Stimulated activated CD8-positive, alpha-beta memory T cell treated with anti-CD3 and anti-CD28 coated beads, Interleukin-4, amount 100 ng/mL, for 1 hour (primary cell): ENCODE measurements at places on chromosomes 2 and 18.

- no peak for DNase-seq
These were observed 12.6 kb upstream of the EVA1A start for GRCh38 chr2:75573145-75573878.

GRCh38 chr18:58624011-58624410, 4.9 kb downstream of the ALPK2 start:
- DNase-seq, result no peak

DNA sequence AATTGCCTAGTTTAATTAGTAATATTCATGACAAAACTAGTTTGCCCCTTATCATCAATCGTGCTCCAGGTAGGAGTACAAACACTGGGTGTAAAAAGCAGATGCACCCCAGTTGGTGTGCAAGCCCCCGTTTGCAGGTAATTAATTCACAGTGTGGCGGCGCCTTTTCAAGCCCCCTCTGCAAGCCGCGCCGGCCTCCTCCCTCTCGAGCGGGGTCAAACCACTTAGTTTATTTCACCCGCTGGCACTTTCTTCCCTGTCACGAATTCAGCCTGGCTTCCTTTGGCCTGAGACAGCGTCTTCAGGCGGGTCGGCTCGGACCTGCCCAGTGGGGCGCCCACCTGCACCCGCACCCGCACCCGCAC, 64.7 kb upstream of the MAPRE2 start:
- no peak for DNase-seq

DNA sequence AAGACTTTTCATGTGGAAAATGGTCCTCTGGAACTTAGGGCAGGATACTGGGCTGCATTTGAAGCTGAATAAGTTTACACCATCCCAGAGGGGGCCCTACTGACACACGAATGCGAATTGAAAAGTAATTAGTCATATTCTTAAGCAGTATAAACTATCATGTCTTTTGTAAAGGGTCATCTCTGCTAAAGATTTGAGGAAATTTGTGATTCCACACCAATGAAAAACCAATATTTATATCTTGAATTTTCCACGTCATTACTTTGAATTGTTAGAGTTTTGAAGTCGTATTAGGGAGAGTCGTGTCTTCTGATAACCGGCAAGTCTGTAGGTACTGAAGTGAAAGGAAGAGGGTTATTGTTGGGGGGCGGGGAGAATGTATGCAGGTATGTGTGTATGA, 4.1 kb upstream of the OTX1 start:
- no peak for DNase-seq

DNA sequence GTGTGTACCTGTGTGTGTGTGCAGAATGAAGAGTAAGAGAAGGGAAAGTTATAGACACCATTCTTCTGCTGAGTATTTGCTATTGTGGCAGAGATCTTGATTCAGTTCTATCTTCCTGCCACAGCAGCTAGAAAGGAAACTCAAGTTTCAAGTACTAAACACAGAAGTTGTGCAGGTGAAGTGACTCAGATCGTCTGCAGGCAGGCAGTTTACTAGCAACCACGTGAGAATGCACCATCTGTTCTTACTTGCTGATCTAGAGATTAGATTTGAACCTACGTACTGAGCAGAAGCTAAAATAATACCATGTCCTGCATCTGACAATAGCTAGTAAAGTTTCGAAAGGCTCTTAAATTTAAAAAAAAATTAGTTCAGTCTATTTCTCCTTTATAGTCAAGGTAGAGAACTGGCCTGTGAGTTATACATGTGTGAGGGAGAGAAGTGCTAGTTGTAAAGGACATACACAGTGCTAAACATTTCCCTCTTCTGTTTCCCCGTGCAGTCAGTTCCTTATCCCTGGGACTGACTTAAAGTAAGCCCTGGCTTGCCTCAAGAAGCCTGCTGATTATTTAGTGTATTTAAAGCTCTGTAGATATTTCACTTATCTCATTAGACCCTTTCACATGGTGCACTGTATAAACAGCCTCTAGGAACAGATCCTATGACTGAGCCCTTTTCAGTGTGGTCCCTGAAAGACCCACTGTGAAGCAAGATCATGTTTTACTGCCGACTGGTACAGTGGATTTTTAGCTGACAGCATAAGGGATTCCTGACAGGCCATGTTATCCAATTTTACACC, 45.0 kb downstream of the SLC38A11 start:
- no peak for DNase-seq

DNA sequence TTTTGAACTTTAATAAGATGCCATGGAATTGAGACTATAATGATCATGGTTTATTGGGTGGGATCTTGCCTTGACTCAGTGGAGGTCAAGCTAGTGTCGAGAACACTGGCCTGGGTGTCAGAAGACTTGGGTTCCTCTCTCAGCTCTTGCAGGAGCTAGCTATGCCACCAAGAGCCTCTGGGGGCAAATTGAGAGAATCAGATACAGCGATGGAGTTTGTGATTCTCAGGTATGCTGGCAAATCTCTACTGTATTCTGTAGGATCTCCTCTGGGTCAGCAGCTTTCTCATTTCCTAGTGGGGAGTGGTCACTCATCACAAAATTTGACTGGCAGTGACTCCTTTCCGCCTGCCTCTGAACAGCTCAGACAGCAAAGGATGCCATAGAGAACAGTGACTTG, 477.0 kb downstream of the RNF144A start:
- DNase-seq, result no peak

DNA sequence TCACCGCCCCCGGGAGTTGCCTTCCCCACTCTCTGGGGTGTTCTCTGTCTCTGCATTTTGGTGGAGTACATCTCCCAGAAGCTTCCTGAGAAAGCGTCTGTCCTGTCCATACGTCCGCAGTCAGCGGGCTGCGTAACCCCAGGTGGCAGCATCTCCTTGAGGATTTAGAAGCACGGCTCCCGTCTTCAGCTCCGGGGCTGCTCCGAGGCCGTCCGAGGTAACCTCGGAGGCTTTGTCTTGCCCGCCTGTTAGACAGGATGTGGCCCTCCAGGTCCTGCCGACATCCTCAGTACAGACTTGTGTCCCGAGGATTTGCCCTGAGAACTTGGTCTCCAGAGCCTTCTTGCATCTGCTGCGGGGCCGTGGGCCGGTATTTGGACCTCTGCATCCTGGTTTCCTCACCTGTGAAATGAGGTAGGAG, 58.4 kb downstream of the CTDP1 start:
- no peak for DNase-seq

DNA sequence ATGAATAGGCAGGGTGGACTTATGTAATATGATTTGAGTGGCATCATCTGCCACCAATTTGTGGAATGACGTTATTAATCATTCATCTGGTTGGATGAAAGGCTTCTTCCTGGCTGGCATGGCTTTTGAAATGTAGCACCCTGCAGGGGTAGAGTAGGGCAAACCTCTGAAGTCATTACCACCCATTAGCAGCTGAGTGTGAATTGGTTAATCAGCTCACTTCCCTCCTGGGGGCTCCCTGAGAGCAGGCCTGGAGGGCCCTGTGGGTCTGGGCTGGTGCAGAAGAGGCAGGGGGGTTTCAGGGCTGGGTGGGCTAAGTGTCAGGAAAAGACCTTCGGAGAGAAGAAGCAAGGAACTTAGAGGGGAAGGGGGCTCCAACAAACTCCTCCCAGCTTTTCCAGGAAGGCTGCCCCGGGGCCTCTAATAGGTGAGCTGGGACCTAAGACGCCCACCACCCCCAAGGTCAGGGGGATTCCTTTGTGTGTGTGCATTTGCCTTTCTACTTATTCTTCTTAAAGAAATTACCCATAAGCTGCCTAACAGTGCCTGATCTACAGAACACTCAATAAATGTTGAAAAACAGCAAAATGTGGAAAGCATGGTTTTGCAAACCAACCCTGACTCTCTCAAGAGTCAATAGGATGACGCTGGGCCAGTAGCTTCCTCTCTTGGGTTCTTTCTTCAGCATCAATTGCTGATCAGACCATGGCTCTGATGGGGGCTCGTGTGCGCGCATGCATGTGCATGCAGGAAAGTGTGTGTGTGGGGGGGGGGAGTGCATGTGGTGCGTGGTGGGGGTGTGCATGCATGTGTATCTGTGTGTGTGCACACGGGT, 49.7 kb upstream of the ZNF516 start:
- DNase-seq, result no peak

DNA sequence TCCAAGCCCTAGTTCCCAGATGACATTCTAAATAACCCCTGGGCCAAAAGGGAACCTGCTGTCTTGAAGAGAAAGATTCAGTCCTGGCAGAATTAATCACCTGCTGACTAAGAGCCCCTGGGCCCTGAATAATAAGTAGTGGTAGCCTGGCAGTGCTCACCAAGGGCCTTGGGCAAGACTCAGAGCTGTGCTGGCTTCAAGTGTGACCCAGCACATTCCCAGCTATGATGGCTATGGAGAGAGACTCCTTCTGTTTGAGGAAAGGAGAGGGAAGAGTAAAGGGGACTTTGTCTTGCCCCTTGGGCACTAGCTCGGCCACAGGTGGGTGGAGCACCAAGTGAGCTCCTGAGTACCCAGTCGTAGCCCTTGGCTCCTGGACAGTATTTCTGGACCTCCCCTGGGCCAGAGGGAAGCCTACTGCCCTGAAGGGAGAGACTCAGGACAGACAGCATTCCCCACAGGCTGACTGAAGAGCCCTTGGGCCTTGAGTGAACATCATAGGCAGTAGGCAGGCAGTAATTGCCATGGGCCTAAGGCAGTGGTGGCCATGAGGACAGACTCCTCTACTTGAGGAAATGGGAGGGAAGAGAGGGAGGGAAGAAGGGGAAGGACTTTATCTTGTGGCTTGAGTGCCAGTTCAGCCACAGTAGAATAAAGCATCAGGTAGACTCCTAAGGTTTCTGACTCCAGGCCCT, 40.0 kb upstream of the INPP4A start:
- no peak for DNase-seq

DNA sequence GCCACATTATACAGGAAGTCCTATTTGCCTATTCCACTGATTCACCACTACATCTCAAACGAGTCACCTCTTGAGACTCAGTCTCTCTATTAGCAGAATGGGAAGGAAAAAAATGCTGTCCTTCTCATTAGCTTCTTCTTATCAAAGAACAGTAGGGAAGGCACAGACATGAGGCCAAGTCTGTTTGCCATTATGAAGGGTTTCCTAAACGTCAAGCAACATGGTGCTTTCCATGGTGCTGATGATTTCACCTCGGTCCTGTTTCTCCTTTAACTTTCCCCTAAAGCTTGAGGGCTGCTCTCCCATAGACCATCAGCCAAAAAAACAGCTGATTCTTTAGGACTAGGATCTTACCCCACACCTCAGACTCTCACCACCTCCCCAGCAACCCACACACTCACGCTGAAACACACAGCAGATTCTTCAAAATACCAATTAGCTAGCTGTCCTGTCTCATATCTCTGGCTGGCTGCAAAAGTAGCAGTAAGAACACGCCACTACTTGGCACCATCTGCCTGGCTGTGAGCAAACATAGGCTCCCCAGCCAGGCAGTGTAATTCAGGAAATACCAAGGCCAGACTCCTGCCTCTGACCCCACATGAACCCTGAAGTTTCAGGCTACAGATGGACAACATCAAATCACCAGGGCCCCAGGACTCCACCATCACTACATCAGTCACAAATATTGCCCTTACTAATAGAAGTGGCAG, 30.5 kb downstream of the GALNT14 start:
- no peak for DNase-seq

DNA sequence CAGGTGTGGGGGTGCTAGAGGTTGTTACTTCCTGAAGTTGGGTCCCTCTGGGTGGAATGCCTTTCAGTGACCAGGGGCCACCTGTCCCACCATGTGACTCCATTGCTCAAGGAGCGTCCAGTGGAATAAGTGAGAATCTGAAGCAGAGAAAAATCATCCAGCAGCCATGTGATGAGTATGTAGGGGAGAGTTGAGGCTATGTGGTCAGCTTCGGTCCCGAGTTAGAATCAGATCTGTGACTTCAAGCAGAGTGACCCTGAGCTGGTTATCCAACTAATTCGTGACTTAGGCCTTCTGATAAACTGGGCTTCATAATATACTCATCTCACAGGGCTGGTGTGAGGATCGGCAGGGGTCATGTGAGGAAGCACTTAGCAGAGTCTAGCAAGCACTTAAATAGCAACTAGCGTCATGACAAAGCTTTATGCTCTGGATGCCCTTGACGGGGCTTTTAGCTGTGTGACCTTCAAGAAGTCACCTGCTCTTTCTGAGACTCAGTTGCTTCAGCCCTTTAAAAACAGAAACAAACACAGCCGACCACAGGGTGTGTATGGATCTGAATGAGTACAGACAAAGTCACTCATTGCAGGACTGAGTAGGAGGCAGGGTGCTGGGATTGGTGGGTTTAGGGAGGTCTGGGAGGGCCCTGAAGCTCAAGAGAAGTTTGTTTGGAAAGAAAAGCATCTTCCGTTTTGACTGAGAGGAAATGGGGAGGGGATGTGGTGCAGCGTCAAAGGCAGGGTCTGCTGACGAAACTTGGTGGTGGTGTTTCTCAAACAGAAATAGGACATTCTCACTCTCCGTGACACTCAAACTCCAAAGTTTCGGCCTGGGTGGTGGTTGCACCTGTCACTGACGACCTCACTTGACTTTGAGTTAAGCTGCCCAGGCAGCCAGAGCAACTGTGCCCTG, 264.0 kb upstream of the CXCR4 start:
- peak; percentile 10 for DNase-seq

DNA sequence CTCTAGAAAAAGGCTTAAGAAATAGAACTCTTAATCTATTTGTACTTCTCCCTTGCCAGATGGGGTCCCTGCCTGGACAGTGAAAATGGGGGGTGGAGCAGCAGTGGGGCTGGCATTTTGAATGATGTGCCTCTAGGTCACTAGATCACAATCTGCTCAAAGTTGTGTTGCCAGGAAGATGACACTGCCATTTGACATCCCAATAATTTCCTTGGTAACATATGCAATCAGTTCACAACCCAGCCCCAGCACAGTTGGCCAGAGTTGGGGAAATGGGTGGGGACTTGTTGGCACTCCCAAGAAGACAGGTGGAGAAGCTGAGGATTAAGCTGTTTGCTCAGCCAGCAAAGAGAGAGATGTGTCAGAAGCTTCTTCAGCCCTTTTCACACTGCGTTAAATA, 558.3 kb upstream of the KLHL29 start:
- DNase-seq, result no peak

GRCh38 chr18:77001041-77001440, 131.5 kb downstream of the MBP start:
- no peak for DNase-seq

DNA sequence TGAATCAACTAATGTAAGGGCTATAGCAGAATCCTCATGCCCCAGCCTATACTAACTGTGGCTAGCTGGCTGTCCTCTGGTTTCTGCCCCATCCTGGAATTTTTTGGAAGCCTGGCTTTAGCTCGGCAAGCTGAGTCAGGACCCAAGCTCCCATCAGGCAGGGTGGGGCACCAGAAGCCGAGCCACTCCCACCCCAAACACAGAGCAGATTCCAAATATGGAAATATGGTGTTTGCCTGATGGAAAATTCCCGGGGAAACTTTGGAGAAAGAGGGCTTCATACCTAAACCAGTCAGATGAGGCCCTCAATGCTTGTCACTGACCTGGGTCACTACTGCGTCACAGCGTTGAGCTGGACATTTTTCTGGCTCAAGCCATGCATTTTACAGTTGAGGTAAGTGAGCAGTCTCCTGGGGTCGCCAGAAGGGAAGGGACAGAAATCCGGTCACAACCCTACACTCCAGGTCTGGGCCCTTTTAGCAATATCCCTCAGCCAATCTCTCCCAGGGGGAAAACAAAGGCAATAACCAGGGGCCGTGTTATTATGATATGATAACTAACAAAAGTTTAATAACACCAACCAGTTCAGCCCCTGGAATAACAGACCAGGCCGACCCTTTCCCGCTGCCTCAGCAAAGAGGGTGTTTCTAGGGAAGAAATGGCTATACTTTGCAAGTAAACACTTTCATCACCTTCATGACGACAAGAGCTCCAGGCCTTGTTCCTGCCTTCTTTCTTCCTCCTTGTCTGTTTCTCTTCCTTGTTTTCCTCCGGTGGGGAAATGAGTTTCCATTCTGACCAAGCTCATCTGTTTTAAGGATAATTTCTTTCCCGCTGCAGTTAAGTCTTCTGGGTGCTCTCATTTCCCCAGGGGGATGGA, 37.7 kb downstream of the PSD4 start:
- no peak for DNase-seq
